NCI-H446 (cell line): ENCODE measurements at places on chromosomes 11 and 22.

DNA sequence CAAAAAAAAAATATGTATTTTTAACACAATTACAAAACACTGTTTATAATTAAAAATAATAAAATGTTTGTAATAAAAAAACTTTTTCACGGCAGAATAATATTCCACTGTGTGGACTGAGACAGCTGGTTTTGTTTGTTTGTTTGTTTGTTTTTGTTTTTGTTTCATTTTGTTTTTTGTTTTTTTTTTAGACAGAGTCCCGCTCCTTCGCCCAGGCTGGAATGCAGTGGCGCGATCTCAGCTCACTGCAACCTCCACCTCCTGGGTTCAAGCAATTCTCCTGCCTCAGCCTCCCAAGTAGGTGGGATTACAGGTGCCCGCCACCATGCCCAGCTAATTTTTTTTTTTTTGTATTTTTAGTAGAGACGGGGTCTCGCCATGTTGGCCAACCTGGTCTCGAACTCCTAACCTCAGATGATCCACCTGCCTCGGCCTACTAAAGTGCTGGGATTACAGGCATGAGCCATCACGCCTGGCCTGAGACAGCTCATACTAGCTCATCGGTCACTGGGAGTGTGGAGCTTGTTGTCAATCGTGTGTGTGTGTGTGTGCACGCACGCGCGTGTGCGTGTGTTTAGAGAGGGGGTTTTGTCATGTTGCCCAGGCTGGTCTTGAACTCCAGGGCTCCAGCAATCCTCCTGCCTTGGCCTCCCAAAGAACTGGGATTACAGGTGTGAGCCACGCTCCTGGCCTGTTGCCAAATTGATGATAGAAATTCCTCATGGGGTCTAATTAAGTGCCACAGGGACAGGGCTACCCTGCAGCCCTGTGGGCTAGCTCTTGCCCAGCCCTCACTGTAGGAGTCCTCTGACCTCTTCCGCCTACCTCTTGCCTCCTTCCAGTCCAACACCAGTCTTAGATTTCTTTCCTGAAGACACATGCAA lies 7.2 kb upstream of the AIFM3 start:
- no peak for DNase-seq

- DNase-seq: no peak
Measured at GRCh38 chr22:35353318-35353717, 27.6 kb upstream of the HMOX1 start.

DNA sequence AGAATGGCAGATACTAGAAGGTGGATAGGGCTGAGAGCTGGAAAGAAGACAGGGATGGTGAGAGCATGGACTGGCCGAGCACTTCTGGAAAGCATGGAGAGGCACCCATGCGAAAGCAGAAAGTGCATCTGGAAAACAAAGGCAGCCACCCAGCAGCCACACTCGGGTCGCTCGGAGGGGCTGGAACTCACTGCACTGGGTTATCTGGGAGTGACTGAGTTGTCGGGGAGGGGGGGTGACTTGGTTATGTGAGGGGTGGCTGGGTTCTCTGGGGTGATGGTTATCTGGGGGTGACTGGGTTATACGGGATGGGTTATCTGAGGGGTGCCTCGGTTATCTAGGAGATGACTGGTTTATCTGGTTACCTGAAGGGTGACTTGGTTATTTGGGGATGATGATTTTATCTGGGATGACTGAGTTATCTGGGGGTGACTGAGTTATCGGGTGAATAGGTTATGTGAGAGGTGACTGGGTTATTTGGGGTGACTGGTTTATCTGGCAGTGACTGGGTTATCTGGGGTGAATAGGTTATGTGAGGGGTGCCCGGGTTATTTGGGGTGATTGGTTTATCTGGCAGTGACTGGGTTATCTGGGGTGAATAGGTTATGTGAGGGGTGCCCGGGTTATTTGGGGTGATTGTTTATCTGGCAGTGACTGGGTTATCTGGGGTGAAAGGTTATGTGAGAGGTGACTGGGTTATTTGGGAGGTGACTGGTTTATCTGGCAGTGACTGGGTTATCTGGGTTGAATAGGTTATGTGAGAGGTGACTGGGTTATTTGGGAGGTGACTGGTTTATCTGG lies 2.6 kb upstream of the PANX2 start:
- no peak for DNase-seq

- DNase-seq: no peak
Measured at GRCh38 chr11:113729456-113729855, 23.3 kb upstream of the TMPRSS5 start.

- no peak for DNase-seq
Measured at GRCh38 chr11:87324817-87325489, 287.2 kb downstream of the TMEM135 start.

GRCh38 chr11:4054643-4055042 lies 40.0 kb upstream of the RRM1 start:
- no peak for DNase-seq

GRCh38 chr11:132742929-132743328 lies 789.4 kb downstream of the OPCML start:
- no peak for DNase-seq

DNA sequence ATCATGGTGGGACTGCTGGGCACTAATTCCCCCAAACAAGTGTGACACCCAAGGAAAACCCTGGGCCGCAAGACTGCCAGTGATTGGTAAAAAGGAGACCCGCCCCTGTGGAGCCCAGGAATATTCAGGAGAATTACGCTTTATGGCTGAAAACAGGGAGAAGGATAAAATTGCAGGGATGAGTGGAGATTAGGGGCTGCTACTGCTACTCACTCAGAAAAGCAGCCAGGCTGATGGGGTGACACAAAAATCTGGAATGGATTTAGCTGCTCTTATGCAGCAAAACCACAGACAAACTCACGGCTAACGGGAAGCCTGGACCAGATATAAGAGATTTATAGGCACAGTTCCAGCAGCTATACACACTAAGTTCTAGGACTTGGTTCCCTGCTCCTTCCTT lies 4.4 kb upstream of the FBXO3 start:
- peak; percentile 56 for DNase-seq

DNA sequence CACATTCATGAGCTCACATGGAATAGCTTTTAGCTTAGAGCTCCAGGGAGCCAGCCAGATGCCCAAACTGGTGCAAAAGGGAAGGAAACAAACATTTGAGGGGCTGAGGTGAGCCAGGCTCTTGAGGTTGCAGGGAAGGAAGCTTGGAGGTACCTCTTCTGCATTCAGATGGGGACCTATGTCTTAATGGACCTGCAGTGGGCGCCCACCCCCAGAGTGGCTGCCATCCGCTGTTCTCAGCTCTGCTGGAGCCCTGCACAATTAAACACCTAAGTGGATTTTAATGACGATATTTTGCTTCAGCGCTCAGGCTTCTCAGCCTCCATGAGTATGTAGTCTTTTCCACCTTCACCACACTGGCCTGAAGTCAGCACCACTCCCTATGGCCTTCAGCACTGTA lies 100.8 kb downstream of the LDLRAD3 start:
- DNase-seq: no peak

DNA sequence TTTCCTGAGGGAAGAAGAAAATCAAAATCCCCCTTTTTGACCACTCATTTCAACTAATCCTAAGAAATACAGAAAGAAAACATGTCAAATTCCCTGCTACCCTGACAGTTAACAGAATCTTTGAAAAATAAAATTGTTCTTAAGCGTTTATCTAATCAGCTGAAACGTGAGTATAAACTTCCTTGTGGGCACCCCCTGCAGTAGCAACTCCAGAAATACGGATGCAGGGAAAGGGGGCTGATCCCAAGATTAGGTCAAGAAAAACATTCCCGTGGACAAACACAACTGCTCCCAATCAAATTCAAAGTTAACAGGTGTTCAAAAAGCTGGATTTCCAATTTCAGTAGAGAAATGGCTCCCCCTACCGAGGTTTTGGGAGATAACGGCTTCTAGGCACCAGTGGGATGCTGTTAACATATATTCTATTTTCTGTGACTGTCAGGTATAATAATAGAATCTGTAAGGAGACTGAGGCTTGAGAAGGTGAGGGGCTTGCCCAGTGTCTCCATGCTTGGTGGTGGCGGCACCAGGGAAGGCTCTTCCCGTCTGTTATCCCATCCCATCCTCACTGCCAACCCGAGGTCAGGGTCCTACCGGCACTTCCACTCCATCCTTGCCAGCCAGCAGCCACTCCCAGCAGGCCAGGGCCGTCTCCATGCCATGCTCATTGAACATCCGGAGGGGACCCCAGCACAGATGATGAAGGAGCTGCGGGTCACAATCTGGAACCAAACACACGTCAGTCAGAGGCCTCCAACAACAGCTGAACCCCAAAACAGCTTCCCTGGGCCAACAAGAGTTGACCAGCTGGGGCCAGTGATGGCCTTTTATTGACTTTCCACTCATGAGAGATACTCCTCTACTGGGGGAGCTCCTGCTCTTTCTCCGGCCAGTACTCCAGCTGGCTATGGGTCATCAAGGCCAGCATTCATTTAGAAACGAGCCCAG lies 32.0 kb upstream of the SERPIND1 start:
- peak; percentile 46 for DNase-seq

- no peak for DNase-seq
Measured at GRCh38 chr11:126346586-126346940, 8.9 kb upstream of the ST3GAL4 start.

GRCh38 chr11:86873573-86874083 lies 73.3 kb downstream of the PRSS23 start:
- DNase-seq: no peak

DNA sequence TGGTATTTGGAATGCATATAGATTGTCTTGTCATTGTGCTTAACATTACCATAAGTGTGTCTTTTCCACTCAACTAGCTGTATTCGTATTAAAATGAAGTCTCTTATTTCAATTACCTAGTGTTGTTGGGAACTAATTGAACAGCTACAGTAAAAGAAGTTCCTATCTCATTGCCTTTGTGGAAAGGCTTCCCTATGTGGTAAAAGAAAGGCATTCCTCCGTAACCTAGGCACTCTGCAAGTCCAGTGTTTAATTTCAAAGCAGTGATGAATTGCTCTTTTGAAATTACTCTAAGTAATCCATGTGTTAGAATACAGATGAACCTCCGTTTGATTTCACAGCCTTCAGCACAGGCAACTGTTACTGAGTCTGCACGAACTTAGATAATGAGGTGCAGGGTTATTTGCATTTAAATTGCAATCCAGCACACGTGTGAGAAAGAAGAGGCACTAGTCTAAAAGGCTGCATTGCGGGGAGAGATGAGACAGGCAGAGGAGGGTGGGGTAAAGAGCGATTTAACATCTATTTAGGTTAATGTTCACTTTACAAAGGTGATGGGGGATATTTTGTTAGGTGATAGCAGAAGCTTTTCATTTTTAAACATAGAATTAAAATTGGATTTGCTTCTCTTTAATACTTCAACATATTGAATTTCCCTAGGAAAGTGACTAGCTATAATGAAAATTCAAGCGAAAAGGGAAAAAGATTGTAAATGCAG lies 25.0 kb upstream of the CRTAM start:
- no peak for DNase-seq

DNA sequence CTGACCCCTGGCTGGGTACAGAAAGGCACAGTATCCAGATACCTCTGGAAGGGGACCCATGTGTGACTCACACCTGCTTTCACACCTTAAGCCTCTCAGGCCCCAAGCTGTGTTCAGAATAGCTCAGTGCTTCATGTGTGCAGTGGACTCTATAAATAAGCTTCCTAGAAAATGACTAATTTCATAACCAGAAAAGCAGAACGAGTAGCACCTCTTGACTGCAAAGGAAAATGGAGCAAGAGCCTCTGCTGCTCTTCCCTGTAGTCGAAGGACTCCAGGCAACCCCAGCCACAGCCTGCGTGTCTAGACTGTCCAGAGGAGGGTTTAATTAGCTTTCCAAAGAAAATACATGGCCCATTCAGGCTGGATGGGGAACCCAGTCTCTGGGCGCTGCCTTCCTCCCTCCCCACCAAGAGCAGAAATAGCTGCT lies 23.1 kb downstream of the PTPN5 start:
- no peak for DNase-seq

GRCh38 chr11:3175194-3175593 lies 10.1 kb upstream of the OSBPL5 start:
- no peak for DNase-seq

GRCh38 chr11:44966694-44967093 lies 16.0 kb upstream of the TP53I11 start:
- DNase-seq: peak; percentile 27

DNA sequence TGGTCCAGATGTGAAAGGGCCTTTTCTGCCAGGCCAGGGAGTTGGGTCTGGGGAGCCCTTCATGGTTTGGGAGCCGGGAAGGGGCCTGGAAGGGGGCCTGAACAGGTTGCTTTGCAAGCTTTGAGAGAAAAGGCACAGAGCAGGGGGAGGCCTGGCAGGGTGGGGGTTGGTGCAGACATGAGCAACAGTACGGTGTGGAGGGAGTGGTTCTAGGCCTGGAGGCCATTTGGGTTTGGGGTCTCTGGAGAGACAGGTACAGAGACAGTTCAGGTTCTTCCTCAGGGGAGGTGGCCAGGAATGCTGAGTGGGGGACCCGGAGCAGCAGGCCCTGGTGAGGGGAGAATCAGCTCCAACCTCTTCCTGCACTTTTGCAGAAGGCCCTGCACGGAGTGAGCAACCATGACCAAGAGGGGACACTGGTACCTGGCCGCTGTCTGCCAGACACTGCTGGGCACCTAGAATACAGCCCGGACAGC lies 1.4 kb downstream of the KDELR3 start:
- no peak for DNase-seq

DNA sequence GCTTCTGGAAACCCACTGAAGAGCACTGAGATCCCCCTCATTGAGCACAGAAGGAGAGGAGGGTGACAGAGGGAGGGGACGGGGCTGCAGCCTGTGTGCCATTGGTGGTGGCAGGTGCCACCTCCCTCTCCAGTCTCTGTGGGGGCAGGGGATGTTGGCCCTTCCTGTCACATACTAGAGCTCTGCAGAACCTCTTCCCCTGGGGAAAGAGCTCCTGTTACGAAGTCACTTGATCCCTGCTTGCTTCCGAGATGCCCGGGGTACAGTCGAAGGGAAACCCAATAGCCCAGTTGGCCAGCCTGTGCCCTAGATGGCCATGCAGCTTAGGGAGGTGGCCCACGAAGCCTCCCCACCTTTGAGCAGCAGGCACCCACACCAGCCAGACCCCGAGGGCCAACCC lies 29.4 kb downstream of the DAGLA start:
- DNase-seq: no peak

DNA sequence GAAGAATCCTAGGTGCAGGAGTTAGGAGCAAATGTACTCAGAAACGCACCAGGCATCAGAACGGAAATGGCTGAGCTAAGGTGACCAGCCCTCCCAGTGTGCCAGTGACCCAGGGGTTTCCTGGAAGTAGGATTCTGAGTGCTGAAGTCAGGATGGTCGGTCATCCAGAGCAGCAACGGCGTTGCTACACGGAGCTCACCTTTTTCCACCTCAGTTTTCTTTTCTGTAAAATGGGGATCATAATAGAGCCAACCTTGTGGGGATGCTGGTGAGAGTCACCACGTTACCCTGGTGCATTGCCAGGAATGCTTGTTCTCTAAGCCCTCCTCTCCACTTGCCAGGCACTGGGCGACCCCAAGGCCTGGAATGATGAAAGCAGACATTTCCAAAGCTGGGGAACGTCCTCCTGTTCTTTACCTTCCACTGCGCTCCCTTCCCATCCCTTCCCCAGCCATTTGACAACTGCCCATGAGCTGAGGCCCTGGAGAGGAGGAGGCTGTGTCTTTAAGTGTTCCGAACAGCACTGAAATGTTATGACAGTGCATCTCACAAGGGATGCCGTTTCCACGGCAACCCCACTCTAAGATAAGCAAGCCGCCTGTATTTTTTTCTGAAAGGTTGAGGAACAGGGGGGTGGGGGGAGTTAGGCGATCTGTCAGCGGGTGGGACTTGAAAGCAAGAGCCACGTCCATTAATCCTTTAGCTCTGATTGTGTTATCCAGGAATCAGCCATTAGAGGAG lies 66.8 kb downstream of the TSPAN18 start:
- DNase-seq: no peak
